K562 (cell line): ENCODE measurements at places on chromosomes 4 and X. TPM values are rescaled to one million over a fixed set of nuclear protein-coding genes. Genes with fewer than 3 reads are reported as not detected.

The KANTR gene
- 3.2 and 3.4 TPM in 2 replicates for total RNA-seq

The IGBP1 gene
- total RNA-seq: 37.3 and 40.3 TPM in 2 replicates

The XKRX gene
- not detected in 2 replicates for total RNA-seq

The HDX gene
- total RNA-seq: not detected in 2 replicates

DNA sequence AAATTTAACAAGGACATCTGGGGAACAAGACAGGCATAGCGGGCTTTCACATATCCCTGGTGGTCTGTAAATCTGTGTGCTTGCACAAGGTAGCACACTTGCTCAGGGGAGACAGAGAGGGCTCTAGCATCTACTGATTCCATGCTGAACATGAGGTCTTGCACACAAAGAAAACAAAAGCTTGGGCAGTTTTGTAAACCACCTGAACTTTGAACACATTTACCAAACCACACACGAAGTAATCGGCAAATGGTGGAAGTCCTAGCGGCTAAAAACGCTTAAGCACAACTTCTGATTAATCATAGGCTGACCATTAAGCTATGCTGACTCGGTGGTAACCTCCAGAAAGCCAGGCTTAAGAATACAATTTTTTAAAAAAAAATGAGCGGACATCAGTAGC, 52.8 kb downstream of the AKAP4 start:
- H3K27ac ChIP-seq: no peak overlapping the region
- no peaks in the 10 kb centered on the region for H3K36me3 ChIP-seq
- no peak overlapping the region for H3K4me3 ChIP-seq
- DNase-seq: no peak
- H3K4me1 ChIP-seq: no peaks in the 10 kb centered on the region

DNA sequence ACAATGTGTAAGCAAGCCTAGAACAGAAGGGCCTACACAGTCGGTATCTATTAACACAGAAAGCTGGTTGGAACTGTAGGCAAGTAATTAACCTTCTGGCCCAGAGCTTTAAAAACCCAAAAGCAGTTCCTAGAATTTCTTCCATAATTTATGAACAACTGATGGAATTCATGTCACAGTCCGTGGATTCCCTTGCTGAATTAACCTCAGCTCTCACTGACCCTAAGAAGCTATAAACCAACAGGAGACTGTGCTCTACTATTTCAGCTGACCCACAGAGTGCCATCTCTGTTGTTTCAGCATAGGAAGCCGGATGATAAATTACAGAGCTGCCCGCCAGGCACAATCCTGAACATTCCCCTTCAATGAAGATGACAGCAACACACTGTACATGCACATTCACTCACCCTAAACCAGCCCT, 157.3 kb downstream of the PRDM5 start:
- no peak overlapping the region for H3K4me3 ChIP-seq
- no peaks in the 10 kb centered on the region for H3K36me3 ChIP-seq
- H3K27ac ChIP-seq: no peak overlapping the region
- no peaks in the 10 kb centered on the region for H3K4me1 ChIP-seq
- H3K27me3 ChIP-seq: no peaks in the 10 kb centered on the region

GRCh38 chr4:124710015-124710741, 2.4 kb downstream of the ANKRD50 start:
- DNase-seq: no peak
- H3K27me3 ChIP-seq: no peaks in the 10 kb centered on the region
- H3K4me3 ChIP-seq: 0 out of 2 replicates have a peak overlapping the region, but pooled peaks have one; percentile 78
- H3K27ac ChIP-seq: no peak overlapping the region

GRCh38 chr4:53994382-53995102, 69.9 kb downstream of the CHIC2 start:
- no peaks in the 10 kb centered on the region for H3K36me3 ChIP-seq
- no peaks in the 10 kb centered on the region for H3K27me3 ChIP-seq
- no peaks in the 10 kb centered on the region for H3K4me1 ChIP-seq
- no peak for DNase-seq
- no peak overlapping the region for H3K4me3 ChIP-seq

DNA sequence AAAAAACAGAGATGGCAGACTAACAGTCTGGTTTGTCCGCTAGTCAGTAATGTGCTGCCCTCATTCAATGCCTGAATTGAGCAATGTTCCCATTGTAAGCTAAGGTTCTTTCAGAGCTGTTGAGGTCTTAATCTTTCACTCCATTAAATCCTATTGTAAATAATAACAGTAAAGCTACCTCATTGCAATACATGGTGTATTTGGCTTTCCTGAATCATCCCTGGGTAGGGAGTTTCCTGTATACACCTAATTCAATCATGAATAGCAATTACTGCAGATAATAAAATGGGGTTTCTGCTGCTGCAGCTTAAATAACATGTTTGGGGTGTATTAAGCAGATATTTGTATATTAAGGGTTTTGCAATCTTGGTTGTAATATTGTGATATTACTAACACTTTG, 1100.2 kb upstream of the INTU start:
- peaks cover 31% of the 10 kb centered on the region for H3K36me3 ChIP-seq
- H3K4me1 ChIP-seq: no peaks in the 10 kb centered on the region
- H3K27ac ChIP-seq: no peak overlapping the region

GRCh38 chrX:23864742-23865326, 42.9 kb downstream of the APOO start:
- no peaks in the 10 kb centered on the region; the same call in 1 of the 3 replicates for H3K36me3 ChIP-seq
- H3K4me1 ChIP-seq: no peaks in the 10 kb centered on the region; the same call in 1 of the 2 replicates
- no peak overlapping the region for H3K27ac ChIP-seq

DNA sequence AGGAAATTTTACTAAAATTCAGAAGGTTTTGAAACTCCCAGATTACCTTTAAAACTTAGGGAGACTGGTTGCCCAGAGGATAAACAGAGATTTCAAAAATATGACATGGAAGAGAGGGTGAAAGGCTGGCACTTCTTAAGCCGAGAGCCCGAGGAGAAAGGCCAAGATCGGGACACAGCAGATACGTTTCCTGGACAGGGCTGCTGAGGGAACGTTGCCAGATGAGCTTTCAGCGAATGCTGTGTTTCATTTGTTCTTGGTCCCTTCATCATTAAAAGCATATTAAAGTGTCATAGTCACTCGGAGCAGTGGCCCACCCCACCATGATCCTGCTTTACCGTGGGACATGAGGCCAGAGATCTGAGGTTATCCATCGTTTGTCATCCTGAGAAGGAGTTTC, 37.9 kb upstream of the STOX2 start:
- no peak overlapping the region for H3K4me3 ChIP-seq
- no peaks in the 10 kb centered on the region for H3K36me3 ChIP-seq
- H3K4me1 ChIP-seq: no peaks in the 10 kb centered on the region
- DNase-seq: no peak

DNA sequence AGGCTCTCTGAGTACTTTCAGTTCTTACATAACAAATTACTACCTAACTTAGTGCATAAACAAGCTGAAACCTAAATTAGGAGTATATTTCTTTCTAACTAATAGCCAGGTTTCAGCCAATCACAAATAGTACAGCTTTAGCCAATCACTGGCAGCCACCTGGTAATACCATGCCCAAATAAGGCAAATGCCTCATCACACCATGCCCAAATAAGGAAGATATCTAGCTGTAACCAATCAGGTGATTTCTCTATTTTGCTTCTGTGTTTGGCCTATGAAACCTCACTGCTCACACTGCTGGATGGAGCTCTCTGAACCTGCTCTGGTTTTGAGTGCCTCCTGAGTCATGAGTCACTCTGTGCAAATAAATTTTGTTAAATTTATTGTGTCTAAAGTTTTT, 113.5 kb downstream of the DDIT4L start:
- H3K4me3 ChIP-seq: no peak overlapping the region
- H3K4me1 ChIP-seq: no peaks in the 10 kb centered on the region
- H3K36me3 ChIP-seq: no peaks in the 10 kb centered on the region

- H3K4me1 ChIP-seq: no peaks in the 10 kb centered on the region
- H3K4me3 ChIP-seq: no peak overlapping the region
- no peaks in the 10 kb centered on the region for H3K36me3 ChIP-seq
- no peak overlapping the region for H3K27ac ChIP-seq
These were observed 22.8 kb downstream of the IL1RAPL1 start for GRCh38 chrX:28609917-28610613.

DNA sequence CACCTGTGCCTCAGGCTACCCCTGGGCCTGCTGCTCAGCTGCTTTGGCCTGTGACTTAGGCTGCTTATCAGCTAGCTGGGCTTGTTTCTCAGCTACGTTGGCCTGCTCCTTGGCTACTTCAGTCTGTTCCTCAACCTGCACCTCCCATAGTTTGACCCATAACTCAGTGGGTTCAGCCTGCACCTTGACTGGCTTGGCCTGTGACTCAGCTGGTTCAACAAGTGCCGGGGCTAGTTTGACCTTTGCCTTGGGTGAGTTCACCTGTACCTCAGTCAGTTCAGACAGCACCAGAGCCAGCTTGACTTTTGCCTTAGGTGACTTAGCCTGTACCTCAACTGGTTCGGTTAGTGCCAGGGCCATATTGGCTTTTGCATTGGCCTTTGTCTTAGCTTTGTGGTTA, 171.2 kb downstream of the MSN start:
- no peaks in the 10 kb centered on the region; the same call in 2 of the 3 replicates for H3K4me1 ChIP-seq
- no peaks in the 10 kb centered on the region for H3K36me3 ChIP-seq
- no peak overlapping the region for H3K4me3 ChIP-seq
- no peaks in the 10 kb centered on the region for H3K27me3 ChIP-seq
- DNase-seq: no peak

- H3K4me1 ChIP-seq: no peaks in the 10 kb centered on the region
- H3K27me3 ChIP-seq: no peaks in the 10 kb centered on the region
- no peak overlapping the region for H3K27ac ChIP-seq
- H3K4me3 ChIP-seq: no peak overlapping the region
- no peaks in the 10 kb centered on the region for H3K36me3 ChIP-seq
These were observed 252.9 kb upstream of the SMIM31 start for GRCh38 chr4:164501074-164501473.

GRCh38 chrX:45696736-45697135, 496.1 kb upstream of the DIPK2B start:
- H3K36me3 ChIP-seq: no peaks in the 10 kb centered on the region
- no peak overlapping the region for H3K27ac ChIP-seq
- no peak for DNase-seq
- no peaks in the 10 kb centered on the region for H3K4me1 ChIP-seq
- H3K27me3 ChIP-seq: no peaks in the 10 kb centered on the region

- H3K36me3 ChIP-seq: no peaks in the 10 kb centered on the region
- no peaks in the 10 kb centered on the region for H3K27me3 ChIP-seq
- no peak for DNase-seq
- no peak overlapping the region for H3K4me3 ChIP-seq
- H3K4me1 ChIP-seq: no peaks in the 10 kb centered on the region
These were observed 252.6 kb downstream of the ANK2 start for GRCh38 chr4:113302051-113302450.

DNA sequence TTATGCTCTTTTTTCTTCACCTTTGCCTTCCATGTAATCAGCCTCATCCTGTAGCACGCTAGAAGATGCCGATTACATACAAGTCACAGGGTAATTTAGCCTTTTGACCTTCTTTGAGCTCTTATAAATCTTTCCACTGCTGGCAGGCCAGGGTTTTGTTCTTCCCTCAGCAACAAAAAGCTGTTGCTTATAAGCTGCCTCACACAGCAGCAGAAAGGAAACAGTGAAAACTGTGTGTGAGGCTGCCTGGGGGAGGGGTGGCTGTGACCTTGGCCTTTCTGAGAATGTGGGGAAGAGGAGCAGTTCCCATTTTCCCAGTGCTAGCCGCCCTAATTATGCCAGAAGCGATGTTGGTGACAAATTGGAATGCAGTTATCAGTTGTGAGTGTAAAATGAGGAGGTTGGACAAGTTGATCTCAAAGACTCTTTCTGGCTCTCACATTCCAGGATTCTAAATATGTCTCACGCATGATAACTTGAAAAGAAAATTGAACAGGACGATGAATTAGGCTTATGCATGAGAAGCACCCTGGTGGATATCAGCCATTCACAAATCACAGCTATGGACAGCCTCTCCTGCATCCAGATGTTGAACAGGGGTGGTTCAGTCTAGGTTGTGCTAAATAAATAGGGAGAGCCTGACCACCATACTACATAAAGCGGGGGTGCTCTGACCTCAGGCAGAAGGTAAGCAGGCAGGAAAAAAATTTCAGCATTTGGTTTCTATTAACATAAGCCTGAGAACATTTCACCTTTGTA, 25.7 kb downstream of the SLITRK2 start:
- no peak for DNase-seq
- no peaks in the 10 kb centered on the region for H3K27me3 ChIP-seq
- no peaks in the 10 kb centered on the region for H3K36me3 ChIP-seq

DNA sequence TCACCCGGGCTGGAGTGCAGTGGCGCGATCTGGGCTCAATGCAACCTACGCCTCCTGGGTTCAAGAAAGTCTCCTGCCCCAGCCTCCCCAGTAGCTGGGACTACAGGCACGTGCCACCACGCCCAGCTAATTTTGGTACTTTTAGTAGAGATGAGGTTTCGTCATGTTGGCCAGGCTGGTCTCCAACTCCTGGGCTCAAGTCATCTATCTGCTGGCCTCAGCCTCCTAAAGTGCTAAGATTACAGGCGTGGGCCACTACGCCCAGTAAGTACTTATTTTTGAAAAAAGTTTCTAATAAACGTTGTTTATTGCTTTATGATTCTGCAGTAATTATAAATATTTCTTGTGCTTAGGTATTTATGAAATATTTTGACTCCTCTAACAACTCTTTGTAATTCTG, 4.3 kb upstream of the PCSK1N start:
- no peaks in the 10 kb centered on the region for H3K36me3 ChIP-seq
- no peak overlapping the region for H3K4me3 ChIP-seq
- H3K27me3 ChIP-seq: no peaks in the 10 kb centered on the region
- DNase-seq: no peak
- H3K4me1 ChIP-seq: no peaks in the 10 kb centered on the region; the same call in 2 of the 3 replicates
- no peak overlapping the region for H3K27ac ChIP-seq

DNA sequence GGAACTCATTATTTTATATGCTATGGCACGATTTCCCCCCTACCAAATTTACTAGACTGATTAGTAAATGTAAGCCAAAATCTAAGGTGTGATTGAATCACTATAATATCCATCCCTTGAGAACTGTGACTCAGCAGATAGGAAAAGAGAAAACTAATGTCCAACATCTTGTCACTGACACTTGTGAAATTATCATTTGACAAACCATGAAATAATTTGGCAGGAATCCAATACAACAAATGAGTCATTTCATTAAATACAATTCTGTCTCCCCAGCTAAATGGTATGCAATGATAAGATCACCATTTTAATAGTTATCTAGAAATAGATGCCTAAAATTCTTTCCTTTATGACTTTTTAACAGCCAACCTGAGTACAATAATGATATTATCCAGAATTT, 462.3 kb downstream of the DMD start:
- no peaks in the 10 kb centered on the region for H3K27me3 ChIP-seq
- no peaks in the 10 kb centered on the region for H3K36me3 ChIP-seq
- no peak overlapping the region for H3K4me3 ChIP-seq

DNA sequence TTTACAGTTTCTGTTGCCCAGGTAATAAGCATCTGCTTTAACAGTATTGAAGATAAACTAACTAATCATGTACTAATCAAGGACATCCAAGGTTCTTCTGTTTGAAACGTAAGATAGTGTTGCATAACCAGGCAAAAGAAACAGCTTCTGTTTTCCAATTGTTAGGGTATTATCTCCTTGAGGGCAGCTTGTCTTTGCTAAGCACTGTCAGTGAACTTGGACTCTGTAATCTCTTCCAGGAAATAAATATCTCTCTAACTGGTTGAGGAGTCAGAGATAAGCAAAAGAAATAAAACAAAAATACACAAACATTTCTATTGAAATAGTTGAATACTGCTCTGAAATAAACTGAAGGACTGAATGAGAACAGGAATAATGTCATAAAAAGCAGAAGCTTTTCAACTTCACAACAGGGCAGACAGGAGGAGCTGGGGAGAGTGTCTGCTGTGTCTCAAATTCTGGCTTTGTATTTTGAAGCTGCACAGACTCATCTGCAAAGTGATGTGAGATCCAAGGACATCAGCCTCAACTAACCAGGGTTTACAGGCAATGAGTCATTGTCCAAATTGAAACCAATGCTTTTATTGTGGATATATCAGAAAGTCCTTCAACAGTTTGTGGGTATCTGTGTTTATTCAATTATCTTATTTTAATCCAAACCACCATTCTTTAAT, 1253.0 kb upstream of the PCDH7 start:
- H3K4me3 ChIP-seq: no peak overlapping the region
- H3K4me1 ChIP-seq: no peaks in the 10 kb centered on the region
- H3K36me3 ChIP-seq: no peaks in the 10 kb centered on the region
- no peak overlapping the region for H3K27ac ChIP-seq
- no peak for DNase-seq
